ENCODE measurements at places on chromosomes 4 and X. TPM values are rescaled to one million over a fixed set of nuclear protein-coding genes. Genes with fewer than 3 reads are reported as not detected.

Gene BEX1
- 3.2 TPM for total RNA-seq

Gene CSN1S1
- not detected for total RNA-seq

Gene BEX4
- 26.0 TPM for total RNA-seq

DNA sequence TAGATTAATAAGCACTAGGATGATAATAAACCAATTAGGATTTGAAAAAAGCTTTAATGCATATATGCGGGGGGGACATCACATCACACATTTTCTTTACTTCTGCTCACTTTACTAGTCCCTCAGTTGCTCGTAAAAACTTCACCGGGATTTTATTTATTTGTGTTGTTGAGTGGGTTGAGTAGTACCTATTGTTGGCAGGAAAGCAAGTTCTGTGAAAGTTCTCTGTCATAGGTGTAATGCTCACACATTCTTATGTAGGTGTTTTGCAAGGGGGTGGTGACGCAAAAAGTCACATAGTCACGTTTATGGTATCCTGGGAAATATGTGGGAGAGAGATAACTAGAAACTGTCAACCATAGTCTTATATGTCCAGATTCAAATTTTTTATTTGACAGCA, 65.3 kb downstream of the PDLIM5 start:
- H3K27me3 ChIP-seq: no peaks in the 10 kb centered on the region
- H3K36me3 ChIP-seq: no peaks in the 10 kb centered on the region
- no peak for DNase-seq

GRCh38 chrX:133980832-133981588, 4.4 kb downstream of the GPC3 start:
- H3K4me3 ChIP-seq: no peak overlapping the region
- no peak overlapping the region for H3K27ac ChIP-seq
- H3K4me1 ChIP-seq: peaks cover 10% of the 10 kb centered on the region
- H3K36me3 ChIP-seq: no peaks in the 10 kb centered on the region
- DNase-seq: no peak
- H3K27me3 ChIP-seq: peaks cover 5% of the 10 kb centered on the region

DNA sequence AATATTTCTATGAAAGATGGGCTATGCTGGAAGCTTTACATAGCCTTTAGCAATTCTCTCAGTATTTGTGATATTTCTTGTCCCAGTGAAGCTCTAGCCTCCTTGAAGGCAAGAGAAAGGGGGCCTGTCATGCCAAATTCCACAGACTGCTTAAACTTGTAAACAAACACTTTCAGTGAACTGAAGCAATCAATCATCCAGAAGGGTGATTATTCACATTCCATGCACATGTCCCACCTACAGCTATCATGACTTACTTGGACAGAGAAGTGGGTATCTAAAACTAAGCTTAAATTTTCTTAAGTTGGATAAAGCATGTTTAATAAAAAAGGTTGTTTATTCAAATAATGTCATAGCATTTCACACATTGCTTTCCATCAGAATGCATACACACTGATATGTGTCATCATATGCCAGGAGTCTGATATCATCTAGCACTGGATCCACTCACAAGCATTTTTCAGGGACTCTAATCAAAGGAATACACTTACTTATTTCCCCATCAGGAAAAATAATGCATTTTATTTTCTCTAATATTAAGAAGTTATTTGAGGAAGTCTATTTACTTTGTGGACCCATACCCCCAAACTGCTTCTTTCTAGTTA, 1.2 kb upstream of the FSTL5 start:
- H3K4me1 ChIP-seq: no peaks in the 10 kb centered on the region
- H3K36me3 ChIP-seq: no peaks in the 10 kb centered on the region
- no peak for DNase-seq
- H3K27me3 ChIP-seq: no peaks in the 10 kb centered on the region
